ENCODE measurements at places on chromosomes 13 and 19.

DNA sequence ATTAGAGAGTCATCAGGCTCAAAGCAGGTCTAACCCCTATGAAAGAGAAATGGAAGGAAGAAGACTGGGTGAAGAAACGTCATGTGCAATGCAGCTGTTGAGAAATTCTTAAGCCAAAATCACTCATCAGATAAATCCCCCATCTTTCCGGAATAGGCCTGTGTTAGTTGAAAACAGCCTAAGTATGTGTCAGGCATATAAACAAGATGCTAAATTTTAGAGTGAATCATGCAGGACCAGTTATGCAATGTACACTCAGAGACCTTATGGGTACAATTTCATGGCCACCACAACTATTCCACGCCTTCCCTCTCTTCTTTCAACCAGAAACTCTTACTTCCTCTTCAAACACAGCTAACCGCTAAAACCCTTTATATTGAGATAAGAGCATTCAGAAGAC, 717.7 kb upstream of the ATXN8OS start:
- DNase-seq, result no peak

- DNase-seq, result no peak
Measured at GRCh38 chr19:16614941-16615340, 13.1 kb downstream of the MED26 start.

GRCh38 chr13:29397265-29397664, 198.2 kb downstream of the SLC7A1 start:
- no peak for DNase-seq

DNA sequence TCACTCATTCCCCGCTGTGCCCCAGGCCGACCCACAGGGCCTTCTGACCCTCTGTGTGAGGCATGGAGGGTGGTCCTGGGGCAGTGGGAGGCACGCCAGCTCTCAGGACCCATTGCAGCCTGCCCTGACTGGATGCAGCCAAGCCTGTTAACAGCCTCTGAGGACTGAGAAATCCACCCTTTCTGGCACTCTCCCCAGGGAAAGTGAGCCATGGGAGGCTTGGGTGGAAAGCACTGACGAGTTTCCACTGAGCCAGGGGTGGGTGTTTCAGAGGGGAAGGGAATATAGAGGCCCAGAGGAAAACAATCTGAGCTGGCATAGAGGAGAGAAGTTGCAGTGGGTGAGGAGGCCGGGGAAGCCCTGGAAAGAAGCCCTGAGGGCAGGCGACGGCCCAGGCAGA, 30.6 kb upstream of the SLC7A10 start:
- DNase-seq, result no peak

DNA sequence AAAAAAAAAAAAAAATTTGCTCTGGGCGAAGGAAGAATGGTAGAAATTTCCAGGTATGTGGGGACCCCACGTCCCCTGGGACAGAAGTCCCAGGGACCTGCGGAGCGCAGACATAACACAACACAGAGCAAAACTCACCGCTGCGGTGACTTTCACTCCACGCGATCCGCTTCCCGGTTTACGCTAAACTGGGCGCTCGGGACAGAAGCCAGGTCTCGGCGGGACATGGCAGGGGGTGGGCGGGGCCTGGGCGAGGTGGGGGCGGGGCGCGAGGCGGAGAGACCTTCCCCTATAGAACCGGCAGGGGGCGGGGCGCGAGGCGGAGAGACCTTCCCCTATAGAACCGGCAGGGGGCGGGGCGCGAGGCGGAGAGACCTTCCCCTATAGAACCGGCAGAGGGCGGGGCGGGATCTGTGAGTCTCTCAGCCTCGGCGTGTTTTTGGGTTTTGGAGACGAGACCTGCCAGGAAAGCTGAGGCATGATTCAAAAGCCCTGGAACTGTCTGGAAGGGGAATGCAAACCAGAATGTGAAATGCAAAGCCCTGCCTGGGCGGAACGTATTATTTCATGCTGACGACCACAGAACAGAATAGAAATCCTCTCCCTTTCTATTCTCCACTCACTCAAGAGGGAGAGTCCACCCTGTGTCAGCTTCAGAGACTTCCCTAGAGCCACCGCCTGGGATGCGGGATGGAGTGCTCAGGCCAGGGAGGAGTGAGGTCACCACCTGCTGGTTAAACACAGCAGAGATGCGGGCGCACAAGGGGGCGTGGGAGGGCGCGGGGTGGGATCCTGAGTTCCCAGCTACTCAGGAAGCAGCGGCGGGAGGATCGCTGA, 20.2 kb upstream of the ERVV-1 start:
- DNase-seq, result peak; percentile 61

DNA sequence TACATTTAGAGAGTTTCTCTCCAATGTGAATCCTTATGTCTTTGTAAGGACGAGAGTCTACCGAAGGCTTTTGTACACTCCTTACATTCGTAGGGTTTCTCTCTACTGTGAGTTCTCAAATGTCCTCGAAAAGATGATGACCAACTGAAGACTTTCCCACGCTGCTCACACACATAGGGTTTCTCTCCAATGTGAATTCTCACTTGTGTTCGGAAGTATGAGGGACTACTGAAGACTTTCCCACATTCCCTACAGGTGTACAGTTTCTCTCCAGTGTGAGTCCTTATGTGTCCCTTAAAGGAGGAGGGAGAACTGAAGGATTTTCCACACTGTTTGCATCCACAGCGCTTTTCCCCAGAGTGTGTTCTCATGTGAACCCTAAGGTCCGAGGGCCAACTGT, 4.0 kb upstream of the ZNF57 start:
- no peak for DNase-seq

DNA sequence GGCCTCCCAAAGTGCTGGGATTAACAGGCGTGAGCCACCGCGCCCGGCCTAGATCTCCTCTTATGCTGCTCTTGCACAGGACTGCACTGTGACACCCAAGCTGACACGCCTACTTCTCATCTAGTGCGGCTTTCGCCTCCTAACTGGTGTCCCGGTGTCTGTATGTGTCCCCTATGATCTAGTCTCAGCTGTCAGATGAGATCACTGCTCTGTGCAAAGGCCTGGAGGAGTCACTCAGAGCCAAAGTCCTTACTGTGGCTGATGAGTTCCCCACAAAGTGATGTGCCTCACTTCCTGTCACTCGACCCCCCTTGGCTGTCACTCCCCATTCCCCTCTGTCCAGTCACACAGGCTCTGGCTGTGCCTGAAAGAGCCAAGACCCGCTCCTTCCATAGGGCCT, 2.5 kb downstream of the ZNF556 start:
- DNase-seq, result no peak

DNA sequence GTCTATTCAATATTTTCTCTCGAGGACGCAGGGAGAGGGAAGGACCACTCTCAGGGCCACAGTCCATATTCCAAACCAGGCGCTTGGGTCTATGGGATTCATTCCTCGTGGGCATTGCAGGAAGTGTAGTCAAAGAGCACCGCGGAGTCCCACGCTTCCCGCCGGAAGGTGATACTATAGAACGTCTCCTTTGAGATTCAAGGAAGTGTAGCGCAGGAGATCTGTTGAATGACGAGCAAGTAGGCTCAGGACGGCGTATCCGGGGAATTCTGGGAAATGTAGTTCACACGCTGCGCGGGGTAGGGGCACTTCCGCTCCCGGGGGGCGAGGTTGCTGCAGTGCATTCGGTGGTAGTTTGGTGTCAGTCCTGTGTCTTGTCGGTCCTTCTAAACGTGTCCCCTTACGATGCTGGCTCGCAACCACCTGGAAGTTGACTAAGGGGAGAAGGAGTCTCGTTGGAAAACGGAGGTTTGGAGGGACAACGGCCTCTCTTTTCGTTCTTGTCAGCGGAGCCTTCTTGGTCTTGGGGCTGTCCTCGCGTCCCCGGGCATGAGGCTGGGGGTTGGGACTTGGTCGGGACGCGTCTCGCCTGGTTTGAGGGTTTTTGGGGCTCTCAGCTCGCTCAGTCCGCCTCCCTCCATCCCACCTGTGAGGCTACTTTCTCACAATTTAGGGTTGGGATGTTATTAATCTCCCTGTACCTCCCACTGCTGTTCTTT, at the start of gene ZNF284:
TSS of gene ZNF284 (plus strand) at position 336 of the 719 bp plus-strand sequence. CDS start 4,231 bp downstream, outside the sequence.
- DNase-seq, result peak; percentile 88

Measured in T-helper 2 cell (primary cell).